ENCODE measurements at places on chromosomes 2 and 18.

- DNase-seq, result no peak
These were observed 6.7 kb upstream of the SALL3 start for GRCh38 chr18:78972930-78973331.

DNA sequence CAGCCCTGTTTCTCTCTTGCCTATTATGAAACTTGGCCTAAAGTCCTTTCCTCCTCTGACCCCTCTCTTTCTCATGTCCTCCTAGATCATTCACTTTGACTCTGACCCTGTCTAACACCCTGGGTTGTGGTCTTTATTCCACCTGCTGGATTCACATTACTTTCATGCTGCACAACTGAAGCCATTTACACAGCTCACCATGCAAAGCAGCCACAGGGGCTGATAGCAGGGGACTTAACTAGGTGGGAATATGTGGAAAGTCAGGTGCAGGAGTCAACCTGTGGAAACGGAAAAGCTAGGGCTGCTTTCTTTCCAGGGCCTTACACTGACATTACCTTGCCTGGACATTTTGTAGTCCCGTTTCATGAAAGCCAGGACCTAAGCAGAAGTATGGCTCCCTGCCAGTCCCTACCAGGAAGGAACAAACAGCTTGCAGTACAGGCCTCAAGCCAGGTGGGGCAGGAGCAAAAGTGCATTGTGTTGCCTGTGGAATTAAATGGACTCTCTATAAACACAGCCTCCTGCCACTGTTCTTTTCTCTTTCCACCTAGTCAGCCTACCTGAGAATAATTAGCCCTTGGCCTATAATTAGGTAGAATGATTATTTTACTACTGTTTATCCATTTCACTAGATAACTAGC, 11.8 kb downstream of the MAPRE3 start:
- DNase-seq, result peak; percentile 41

- DNase-seq, result no peak
These were observed 36.0 kb downstream of the PCBP1 start for GRCh38 chr2:70123051-70123828.

- DNase-seq, result no peak
These were observed 36.1 kb downstream of the POMC start for GRCh38 chr2:25132299-25132635.

DNA sequence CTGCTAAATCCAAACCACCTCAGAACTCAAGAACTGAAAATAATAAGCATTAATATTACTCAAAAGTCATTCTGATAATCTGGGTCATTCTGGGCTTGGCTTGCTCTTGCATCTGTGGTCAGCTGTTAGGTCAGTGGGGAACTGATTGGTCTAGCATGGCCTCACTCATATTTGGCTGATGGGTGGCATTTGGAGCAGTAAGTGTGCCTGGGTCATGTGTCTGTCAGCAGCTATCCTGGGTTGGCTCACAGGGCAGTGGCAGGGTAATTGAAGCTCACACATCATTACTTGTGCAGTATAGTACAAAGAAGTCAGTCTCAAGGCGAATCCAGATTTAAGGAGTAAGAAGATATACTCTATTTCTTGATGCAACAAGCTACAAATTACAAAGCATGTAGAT, 9.6 kb downstream of the RPL37A start:
- no peak for DNase-seq
